D721Med (cell line): ENCODE measurements at places on chromosomes 3 and 15.

DNA sequence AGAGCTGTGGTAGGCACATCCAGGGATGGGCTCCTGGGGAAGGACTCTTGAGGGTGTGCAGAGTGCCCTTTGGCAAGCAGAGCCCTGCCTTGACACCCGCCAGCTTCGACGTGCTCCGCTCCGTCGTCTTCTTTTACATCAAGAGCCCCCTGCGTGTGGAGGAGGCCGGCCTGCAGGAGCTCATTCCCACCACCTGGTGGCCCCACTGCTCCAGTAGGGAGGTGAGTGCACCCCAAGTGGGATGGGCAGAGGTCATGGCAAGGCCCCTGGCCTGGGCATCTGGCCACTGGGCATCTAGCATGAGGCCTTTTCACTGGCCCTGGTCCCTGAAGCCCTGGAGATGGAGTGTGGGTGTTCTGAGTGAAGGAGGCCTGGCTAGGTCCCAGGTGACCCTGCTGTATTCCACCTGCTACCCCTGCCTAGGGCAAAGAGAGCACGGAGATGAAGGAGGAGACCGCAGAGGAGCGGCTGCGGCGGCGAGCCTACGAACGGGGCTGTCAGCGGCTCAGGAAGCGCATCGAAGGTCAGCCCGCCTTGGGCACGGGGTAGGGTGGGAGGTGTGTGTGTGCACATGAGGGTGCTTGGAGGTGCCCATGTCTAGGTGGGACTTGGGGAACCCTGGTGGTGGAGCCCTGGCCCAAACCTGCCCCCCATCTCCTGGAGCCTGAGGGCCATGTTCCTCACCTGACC is 12.2 kb downstream of the RNF123 start:
- no peak for DNase-seq

DNA sequence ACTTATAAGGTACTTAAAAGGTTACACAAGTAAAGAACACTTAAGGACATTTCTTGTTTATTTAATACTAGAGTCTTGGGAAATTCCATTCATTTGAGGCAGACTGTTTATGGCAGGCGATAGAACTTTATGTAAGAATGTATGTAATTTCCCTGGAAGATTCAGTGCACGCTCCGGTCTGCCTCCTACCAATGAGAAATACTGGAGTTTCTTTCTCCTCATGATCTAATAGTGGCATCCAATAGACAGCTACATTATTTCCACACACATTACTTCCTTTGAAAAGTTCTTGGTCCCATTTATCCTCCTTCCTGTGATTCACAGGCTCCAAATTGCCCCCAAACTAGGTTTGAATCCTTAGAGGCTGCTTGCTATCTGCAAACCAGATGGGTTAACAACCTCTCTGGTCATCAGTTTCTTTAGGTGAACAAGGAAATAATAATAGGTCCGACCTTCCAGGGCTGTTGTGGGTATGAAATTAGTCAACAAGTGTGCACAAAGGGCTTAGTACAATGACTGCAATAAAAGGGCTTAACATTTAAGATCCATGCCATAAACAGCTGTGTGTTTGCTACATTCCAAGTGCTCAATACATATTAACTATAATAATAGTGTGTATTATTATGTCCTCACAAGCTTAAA is 30.7 kb downstream of the EIF4E3 start:
- DNase-seq = no peak

GRCh38 chr3:143442814-143443447 is 323.4 kb downstream of the CHST2 start:
- no peak for DNase-seq

GRCh38 chr3:149407898-149408297 is 30.4 kb upstream of the TM4SF1 start:
- no peak for DNase-seq

GRCh38 chr15:101052681-101053121 is 133.5 kb downstream of the LRRK1 start:
- no peak for DNase-seq

- DNase-seq = no peak
Measured at GRCh38 chr3:60856257-60857046, 394.8 kb downstream of the FHIT start.

DNA sequence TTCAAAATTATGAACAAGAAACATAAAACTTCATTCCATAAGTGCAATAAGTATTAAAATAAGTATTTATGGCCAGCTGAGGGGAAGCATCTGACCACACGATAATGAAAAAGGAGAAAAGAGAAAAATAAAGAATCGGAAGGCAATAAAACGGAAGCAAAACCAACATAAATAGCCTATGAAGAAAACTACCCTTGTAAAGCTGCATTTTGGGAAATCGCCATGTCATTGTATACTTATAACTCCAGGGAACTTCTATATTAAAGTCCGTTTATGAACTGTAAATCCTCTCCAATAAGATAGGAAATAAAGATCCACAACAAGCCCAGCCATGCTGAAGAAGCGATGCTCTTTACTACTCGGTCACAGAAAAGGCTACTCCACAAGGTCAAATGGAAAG is 47.7 kb downstream of the MORC1 start:
- no peak for DNase-seq

DNA sequence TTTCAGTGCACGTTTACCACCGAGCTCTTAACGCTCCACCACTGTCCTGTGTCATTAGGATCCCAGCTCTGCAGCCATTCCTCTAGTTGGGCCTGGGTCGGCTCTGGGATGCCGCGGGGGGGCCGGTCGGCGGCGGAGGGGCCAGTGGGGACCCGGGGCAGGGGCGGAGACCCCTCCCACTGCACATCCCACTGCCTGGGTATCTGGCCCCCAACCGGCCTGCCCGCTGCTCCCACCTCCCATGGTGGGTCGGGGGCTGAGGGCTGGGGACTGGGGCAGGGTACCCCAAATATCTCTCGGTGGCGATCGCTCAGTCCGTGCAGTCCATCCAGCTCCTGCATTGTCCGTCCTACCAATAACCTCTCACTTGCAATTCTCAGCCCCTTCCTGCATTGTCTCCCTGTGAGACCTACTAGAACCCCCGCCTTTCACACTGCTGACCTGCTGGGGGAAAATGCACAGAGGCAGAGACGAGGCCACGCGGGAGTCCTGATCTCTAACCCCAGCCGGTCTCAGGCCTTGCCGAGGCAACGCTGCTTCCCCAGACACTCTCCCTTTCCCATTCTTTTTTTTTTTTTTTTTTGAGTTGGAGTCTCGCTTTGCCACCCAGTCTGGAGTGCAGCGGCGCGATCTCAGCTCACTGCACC is 24.0 kb upstream of the MUC20 start:
- DNase-seq = no peak

DNA sequence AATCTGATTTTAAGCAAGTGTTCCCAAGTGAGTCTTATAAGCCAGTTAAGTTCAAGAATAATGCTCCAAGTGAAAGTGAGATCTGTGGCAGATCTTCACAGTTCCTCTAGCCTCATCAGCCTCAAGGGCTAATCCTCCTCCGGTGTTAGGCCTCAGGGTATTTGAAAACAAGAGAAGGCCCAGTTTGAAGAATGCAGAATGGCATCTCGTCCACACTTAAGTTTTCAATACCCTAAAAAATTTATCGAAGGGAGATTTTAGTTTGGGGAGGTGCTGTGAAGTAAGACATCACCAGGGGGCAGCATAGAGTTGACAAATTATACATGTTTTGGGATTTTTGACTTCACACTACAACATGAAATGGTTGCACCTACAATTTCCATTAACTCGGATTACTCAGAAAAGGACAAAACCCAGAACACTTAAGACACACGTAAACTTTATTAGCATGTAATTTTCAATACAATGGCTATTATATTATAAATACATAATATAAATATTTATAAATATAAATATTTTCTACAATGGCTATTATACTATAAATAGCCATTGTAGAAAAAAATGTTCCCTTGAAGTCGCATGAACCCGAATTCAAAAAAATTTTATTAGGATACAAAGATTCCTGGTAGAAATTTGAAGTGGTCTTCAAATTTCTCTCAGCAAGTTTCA is 2.3 kb upstream of the TMEM266 start:
- no peak for DNase-seq

- DNase-seq = no peak
Measured at GRCh38 chr3:157103280-157103679, 56.7 kb downstream of the CCNL1 start.

- DNase-seq = no peak
Measured at GRCh38 chr3:126706631-126707030, 2.6 kb downstream of the CHCHD6 start.

- DNase-seq = peak; percentile 97
Measured at GRCh38 chr15:77607111-77607893, 25.4 kb downstream of the LINGO1 start.

GRCh38 chr15:33865416-33865815 is 102.9 kb upstream of the CHRM5 start:
- DNase-seq = no peak

DNA sequence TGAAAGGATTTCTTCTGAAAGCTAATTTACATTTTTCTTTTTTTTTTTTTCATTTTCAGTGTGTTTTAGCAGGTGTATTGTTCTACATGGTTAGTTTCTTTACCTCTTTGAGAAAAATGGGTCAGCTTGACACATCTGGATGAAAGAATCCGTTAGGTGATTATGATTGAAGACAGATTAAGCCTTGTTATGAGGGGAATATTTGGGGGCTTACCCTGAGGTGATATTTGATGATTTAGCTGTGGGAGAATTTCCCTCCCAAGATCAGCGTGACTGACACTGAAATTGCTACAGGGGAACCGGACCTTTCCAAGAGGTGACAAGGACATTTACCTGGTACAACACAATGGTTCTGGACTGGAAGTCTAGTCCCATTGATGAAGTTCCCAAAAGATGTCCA is 147.5 kb downstream of the NFKBIZ start:
- no peak for DNase-seq

GRCh38 chr3:58497097-58497496 is 5.2 kb downstream of the KCTD6 start:
- DNase-seq = no peak

- DNase-seq = no peak
Measured at GRCh38 chr3:173501931-173502489, 104.5 kb downstream of the NLGN1 start.

GRCh38 chr3:14633819-14634424 is 17.6 kb upstream of the CCDC174 start:
- DNase-seq = peak; percentile 37

- no peak for DNase-seq
Measured at GRCh38 chr3:17535274-17535673, 207.2 kb downstream of the TBC1D5 start.

GRCh38 chr3:108208831-108209230 is 13.4 kb downstream of the IFT57 start:
- no peak for DNase-seq

DNA sequence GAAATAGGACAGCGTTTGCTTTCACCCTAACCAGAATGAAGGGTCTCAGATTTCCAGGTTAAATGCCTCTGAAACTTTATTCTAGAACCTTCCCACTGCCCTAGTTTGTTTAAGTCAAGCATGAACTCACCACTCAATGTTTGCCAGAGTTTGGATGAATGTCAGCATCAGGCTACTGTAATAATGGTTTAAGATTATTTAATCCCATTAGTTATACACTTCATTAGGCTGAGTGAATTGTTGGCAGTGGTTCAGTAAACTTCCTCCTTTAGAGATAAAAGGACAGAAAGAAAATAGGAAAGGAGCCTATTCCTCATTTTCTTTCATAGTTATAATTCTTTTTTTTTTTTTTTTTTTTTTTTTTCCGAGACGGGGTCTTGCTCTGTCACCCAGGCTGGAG is 401.9 kb upstream of the TPRG1 start:
- DNase-seq = no peak

DNA sequence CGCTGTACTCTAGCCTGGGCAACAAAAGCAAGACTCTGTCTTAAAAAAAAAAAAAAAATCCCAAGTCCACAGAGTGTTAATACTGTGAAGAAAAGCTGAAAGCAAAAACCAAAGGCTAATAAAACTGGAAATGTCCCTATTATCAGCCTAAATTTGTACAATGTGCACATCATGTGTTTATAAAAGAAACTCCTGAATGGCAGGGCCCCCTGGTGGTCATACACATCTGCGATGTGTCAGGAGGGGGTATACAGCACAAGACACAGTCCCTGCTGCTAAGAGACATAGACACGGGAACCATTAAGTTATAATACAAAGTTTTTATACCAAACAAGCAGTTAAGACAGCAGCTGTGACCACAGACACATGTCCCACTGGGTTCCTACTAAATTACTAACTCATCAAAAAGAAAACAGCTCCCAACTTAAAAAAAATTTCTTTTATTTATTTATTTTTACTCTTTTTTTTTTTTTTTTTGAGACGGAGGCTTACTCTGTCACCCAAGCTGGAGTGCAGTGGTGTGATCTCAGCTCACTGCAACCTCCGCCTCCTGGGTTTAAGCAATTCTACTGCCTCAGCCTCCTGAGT is 31.0 kb downstream of the IDH2 start:
- DNase-seq = no peak

DNA sequence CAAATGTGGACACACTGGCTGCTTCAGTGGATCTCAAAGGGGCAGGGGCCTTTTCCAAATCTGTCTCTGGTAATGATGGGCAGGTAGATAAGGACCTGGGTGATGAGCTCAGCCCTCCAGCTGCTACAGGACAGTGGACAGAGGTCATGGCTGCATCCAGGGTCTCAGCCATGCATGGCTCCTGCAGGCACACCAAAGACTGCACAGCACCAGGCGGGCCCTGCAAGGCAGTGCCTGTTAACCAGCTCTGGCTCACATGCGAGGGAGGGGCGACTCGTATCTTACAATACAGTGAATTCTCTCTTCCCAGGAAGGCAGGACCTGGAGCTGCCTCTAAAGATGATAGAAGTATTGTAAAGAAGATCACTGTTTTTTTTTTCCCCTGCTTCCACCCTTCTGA is 58.7 kb downstream of the OXNAD1 start:
- DNase-seq = no peak
